NCI-H1436 (cell line): ENCODE measurements at places on chromosomes 6 and 20.
A peak's percentile ranks its signal among the peaks of the same experiment; 100 is the strongest.

GRCh38 chr6:142165227-142165626 lies 18.2 kb downstream of the VTA1 start:
- DNase-seq = no peak

- no peak for DNase-seq
Measured at GRCh38 chr6:170018422-170018935, 267.1 kb downstream of the ERMARD start.

GRCh38 chr6:128069188-128069587 lies 168.3 kb upstream of the THEMIS start:
- no peak for DNase-seq

GRCh38 chr20:45469336-45470261 lies at the start of gene WFDC2:
WFDC2 (plus strand) TSS chr20:45469753; CDS start chr20:45469782, 29 bp downstream.
- peak; percentile 10 for DNase-seq

- DNase-seq = no peak
Measured at GRCh38 chr20:25464501-25465242, 57.2 kb downstream of the GINS1 start.

- no peak for DNase-seq
Measured at GRCh38 chr20:24696396-24696795, 227.0 kb downstream of the SYNDIG1 start.

GRCh38 chr20:63706027-63706695 lies 1.6 kb downstream of the ARFRP1 start:
- DNase-seq = no peak

DNA sequence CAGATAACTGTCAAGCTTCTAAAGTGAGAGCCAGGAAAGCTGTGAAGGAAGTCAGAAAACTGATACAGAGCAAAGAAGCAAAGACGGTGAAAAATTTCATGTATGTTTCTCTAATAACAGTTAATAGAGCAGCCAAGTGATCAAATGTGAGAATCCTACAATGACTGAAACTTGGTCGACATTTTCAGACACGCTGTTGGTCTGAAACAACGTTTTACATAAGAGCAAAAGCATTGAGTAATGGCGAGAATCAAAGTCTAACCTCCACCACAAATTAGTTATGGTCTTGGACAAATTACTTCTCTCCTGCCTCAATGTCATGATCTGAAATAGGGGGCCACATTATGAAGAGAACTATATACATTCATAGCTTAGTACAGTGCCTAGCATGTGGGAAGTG lies 3.3 kb downstream of the MKKS start:
- DNase-seq = no peak

DNA sequence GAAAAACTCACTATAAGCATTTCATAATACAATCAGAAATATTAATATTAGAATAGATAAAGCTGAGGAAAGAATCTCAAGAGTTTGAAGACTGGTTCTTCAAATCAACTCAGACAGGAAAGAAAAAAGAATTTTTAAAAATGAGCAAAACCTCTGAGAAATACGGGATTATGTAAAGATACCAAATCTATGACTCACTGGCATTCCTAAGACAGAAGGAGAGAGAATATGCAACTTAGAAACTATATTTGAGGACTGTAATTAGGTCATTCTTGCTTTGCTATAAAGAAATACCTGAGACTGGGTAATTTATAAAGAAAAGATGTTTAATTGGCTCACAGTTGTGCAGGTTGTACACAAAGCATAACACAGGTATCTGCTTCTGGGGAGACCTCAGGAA lies 665.1 kb downstream of the RNF144B start:
- DNase-seq = no peak

DNA sequence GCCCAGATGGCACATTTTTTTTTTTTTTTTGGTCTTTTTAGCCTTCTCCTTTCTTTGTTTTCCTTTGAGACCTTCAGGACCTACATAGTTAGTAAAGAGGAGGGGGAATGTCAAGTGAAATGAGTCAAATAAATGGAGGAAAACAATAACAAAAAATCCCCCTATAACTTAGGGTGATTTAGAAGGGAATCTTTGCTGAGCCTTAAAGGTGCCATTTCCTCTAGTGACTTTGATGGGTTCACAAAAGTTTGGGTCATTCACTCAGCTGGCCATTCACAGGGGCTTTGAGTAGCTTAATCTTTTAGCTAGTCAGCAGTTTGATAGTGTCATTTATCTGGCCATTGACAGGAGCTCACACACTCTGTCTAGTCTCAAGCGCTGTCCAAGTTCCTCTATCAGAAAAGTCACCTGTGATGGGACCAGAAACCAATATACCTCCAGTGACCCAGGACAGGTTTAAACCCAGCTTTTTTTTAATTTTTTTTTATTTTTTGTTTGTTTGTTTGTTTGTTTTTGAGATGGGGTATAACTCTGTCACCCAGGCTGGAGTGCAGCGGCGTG lies 275.1 kb upstream of the PRDM1 start:
- DNase-seq = no peak

- DNase-seq = no peak
Measured at GRCh38 chr20:52239102-52239501, 47.5 kb upstream of the ZFP64 start.

GRCh38 chr20:461254-462198 lies 807 bp downstream of the TBC1D20 start:
- DNase-seq = peak; percentile 8

GRCh38 chr6:36327226-36327918 lies 9.3 kb downstream of the BNIP5 start:
- DNase-seq = no peak

DNA sequence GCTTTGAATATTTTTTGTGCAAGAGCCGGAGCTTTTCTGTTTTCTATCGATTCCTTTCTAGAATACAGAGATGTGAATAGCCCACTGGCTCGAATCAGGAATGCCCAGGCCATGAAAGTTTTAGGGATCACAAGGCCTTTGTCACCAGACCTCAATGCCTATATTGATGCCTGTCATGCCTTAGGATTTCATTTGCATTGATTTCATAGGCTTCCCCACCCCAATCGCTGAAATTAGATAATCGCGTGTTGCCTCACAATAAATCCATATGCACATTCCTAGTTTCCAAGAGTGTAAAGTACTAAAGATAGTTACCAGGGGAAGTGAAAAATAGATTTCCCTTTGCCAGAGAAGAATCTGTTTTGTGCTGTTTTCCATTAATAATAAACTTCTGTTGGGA lies 150.8 kb downstream of the SASH1 start:
- no peak for DNase-seq

GRCh38 chr20:17671011-17671410 lies 11.0 kb downstream of the RRBP1 start:
- DNase-seq = no peak

DNA sequence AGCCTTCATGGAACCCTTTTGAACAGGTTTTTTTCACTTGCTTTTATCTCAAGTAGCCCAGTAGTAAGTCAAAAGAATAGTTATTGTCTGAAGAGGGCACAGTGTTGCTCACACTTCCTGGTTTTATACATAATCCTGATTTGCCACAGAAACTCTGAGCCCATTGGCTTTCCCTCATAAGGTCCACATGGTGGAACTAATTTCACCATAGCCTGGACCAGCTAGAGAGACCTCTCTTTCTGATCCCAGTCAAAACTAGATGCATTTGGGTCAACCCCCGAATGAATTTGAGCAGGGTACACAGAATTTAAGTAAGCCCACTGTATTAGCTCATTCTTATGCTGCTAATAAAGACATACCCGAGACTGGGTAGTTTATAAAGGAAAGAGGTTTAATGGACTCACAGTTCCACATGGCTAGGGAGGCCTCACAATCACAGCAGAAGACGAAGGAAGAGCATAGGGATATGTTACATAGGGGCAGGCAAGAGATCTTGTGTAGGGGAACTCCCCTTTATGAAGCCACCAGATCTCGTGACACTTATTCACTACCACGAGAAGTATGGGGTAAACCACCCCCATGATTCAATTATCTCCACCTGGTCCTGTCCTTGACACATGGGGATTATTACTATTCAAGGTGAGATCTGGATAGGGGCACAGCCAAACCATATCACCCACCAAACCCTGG lies 6.2 kb downstream of the RWDD2A start:
- no peak for DNase-seq

DNA sequence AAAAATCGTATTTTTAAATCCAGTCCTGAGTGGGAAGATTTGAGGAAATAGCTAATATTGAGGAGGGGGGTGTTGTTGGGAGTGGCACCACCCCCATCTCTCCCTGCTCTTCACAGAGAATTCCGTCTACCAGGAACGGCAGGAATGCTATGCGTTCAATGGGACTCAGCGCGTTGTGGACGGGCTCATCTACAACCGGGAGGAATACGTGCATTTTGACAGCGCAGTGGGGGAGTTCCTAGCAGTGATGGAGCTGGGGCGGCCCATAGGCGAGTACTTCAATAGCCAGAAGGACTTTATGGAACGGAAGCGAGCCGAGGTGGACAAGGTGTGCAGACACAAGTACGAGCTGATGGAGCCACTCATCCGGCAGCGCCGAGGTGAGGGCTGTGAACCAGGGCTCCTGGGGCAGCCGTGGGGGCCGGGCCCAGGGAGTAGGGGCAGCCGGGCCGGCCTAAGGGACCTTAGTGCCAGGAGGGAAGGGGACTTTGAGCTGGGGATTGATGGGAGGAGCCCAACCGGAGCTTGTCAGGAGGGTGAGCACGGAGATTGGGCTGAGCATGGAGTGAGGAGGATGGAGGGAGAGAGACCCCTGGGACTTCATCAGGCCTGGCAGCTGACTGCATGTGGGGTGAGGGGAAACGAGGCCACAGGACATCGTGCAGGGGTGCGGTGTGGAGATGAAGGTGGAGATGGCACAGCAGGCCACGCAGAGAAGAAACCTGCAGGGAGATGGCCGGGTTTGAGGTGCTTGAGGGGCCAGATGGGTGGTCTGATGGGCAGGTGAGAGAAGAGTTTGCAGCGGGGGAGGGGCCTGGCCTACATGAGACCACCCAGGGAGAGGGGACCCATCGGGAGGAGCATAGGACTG lies 41.3 kb downstream of the HLA-DPB1 start:
- DNase-seq = no peak

- no peak for DNase-seq
Measured at GRCh38 chr20:44642203-44643153, 9.0 kb downstream of the ADA start.

DNA sequence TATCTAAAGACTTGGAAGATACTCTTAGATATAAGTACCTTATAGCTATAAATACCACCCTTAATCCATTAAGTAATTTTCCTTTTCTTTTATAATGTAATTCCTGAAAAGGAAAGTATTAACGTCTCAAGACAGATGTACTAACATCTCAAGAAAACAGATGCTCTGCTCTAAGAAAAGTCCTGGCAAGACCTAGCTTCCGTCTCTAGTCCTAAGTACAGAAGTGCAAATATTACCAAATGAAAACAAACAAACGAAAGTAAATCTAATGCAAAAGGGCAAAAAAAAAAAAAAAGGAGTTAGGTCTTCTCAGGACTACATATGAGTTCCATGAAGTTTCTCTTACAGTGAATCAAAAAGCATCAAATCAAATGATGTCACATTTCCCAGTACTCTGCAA lies 106.8 kb upstream of the PDE10A start:
- no peak for DNase-seq

GRCh38 chr6:24659561-24659960 lies 7.1 kb downstream of the TDP2 start:
- DNase-seq = no peak

DNA sequence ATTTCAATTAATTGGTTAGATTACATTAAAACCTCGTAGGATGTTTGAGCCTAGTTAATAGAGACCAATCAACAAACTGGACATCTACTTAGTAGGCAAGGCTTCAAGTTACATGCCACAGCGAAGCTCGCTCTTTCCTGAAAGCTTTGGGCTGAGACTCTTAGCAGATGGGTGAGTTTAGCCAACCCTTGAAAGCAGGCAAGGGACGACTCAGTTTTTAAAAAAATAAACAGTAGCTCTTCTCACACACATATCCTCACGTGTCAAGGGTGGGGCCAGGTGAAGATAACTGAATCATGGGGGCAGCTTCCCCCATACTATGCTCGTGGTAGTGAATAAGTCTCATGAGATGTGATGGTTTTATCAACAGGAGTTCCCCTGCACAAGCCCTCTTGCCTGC lies 775 bp downstream of the MTFR2 start:
- DNase-seq = no peak

DNA sequence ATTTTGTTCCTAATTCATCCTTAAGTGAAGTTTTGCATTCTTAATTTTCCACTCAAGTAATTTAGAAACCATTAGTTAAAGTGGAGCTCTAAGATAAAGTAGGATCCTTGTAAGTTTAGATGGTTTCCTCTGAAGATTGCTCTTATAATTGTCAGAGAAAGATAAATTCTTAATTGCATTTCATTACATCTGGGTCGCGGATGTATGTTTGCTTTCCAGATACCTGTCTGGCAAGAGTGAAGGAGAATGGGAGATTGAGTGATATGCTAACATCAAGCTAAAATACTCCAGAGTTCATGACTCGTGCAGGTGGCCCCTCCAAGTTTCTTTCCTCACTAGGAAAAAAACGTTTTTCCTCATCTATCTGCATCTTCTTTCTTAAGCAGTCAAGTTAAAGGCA lies 361.8 kb downstream of the DOK5 start:
- no peak for DNase-seq
